Tongue (tissue), 3 donors: ENCODE measurements at places on chromosomes 1 and 21.

DNA sequence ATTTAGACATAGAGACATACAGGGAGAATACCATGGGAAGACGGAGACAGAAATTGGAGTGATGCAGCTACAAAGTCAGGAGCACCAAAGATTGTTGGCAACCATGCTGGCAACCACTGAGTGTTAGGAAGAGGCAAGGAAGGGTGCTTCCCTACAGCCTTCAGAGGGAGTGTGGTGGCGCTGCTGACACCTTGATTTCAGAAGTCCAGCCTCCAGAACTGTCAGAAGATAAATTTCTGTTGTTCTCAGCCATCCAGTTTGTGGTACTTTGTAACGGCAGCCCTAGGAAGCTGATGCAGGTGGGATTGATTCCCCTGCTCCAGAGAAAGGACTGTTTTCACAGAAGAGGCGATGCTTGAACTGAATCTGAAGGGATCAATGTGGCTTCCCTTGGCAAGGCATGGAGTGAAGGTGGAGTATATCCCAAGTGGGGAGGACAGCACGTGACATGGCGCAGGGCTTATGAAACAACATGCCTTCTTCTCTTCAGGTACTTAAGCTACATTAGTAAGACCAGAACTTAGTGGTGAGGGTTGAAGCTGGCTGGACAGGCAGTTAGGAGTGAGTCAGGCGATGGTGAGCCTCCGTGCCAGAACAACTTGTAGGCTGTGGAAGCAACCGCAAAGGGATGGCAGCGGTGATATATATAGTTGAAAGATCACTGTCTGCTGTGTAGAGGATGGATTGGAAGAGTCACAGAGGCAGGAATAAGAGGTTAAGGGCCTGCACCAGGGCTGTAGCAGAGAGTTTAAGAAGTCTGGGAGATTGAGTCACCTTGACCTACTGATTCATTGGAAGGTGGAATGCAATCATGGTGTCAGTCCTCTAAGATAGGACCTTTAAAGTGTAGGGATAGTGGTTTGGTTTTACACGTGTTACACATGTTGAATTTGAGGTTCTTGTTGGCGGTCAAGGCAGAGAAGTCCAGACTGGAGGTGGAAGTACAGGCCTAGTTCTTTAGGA, 2.1 kb downstream of the LEPR start:
- no peak for DNase-seq

GRCh38 chr1:2070016-2070415, 19.8 kb downstream of the PRKCZ start:
- DNase-seq: no peak

DNA sequence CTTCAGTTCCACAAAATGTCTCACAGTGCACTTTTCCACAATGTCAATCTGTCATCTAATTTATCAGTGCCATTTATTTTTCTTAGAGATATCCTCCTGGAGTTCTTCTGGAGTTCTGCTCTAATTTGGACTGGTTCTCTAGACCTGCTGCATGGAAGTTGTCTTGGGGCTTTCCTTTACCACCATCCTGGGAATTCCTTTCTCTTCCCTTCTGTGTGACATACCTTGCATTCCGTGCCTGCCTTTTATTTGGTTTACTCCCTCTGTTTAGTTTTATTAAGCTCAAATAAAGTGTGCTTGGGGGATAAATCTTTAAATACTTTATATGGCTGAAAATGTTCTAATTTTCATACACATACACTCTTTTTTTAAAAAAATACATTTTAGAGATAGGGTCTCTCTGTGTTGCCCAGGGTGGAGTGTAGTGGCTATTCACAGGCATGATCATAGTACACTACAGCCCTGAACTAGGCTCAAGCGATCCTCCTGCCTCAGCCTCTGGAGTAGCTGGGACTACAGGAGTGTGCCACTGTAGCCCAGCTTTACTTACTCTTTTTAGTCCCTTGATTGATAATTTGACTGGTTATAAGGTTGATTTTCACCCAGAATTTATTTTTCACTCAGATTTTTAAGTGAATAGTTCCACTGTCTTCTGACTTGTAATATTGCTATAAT, 14.4 kb downstream of the MTF2 start:
- DNase-seq: no peak

DNA sequence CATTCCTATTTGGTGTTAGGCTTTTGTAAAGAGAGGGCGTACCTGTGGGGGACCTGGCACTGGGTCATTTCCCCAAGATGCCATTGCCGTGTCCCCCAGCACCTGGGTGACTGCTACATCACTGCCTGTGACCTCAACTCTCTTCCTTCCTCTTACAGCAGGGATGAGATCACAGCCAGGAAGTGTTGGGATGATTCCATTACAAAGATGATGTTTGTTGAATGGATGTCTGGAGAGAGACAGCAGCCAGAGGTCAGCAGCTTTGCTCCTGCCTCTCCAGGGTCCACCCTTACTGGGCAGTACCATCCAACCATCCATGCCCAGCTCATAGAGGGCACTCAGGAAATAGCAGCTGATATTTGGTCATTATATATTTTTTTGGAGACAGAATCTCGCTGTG, 35.1 kb downstream of the TMEM51 start:
- no peak for DNase-seq

- peak; percentile 53 for DNase-seq
Measured at GRCh38 chr21:46325073-46325912, 1.3 kb downstream of the PCNT start.

DNA sequence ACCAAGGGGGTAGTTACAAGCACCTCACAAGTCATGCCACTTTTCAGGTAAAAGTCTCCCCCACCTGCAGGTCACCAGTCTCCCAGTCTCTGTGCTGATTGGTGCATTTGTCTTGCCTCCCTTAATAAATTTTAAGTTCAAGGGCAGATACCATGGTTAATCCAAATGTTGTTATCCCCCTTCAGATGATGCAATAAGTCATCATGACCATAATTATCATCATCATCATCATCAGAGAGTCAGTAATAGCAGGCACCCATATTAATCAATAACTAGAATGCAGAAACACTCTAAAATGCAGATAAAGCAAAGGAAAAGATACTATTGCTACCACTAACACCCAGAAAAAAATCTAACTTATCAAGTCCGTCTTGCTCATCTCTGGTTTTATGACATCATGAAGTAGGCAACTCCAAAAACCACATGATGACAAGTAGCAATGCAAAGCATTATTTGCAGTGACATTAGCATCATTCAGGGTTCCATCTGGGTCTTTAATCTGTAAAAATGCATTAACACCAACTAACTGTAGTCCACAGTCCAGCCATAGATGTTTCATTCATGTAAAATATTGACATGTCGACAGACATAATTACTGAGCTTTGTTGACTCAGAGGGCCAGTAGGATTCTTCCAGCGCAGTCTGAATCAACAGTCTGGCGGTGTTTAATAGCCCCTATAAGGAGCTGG, 492.0 kb upstream of the RUNX1 start:
- no peak for DNase-seq

DNA sequence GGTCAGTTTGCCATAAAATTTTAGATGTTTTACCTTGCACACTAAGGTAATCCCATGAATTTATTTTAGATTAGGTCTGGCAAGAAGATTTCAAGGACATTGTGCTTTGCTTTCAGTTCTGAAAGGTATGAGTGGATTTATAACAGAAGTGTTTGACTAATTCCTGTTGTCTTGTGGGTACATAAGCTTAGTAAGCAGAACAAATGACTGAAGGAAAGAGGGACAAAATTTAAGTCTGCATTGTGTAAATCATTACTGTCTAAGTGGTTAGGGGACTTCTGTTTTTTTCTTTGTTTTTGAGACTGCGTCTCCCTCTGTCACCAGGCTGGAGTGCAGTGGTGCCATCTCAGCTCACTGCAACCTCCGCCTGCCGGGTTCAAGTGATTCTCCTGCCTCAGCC, 60.1 kb downstream of the PKN2 start:
- no peak for DNase-seq

GRCh38 chr1:40794974-40795715, 11.6 kb downstream of the KCNQ4 start:
- DNase-seq: no peak

DNA sequence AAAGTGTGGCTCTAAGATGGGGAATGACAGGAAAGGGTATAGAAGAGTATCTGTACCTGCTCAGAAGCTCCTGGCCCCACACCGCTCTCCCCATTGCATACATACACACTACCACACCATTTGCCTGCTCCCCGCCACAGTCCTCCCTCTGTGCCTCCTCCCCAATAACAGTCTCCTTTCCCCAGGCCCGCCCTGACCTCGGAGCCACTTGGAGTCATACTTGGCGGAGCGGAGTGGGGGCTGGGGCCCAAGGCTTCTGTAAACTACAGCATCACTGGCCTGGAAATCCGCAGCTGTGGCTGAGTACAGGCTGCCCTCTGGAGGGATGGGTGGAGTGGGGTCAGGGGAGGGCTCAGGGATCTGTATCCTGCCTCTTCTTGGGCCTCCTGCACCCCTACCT, 8.6 kb downstream of the SEMA6C start:
- DNase-seq: no peak

DNA sequence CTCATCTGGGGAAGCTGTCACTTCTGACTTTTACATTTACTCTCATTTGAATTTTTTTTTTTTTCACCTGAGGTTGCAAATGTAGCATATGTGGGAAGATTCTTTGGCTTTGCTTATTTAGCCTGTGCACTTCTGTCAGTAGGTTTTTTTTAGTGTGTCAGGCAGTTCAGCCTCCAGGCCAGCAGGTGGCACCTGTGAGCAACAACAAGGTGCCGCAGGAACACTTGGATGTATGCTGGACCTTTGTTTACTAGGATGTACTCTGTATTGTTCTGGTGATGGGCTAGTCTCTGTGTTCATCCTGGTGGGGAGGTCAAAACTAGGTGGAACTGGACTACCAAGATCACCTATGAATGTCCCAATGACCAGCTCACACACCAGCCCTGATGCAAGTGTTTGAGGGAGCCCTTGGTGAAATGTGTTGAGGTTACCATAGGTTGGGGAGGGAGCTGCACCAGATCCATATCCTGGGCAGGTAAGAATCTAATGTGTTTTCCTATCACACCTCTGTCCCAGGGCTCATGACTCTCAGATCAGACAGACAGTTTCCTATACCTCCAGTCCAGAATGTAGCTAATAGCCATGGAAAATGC, 618.2 kb downstream of the BRINP3 start:
- DNase-seq: no peak

- peak; percentile 46 for DNase-seq
Measured at GRCh38 chr1:94013367-94013878, 104.2 kb upstream of the GCLM start.

DNA sequence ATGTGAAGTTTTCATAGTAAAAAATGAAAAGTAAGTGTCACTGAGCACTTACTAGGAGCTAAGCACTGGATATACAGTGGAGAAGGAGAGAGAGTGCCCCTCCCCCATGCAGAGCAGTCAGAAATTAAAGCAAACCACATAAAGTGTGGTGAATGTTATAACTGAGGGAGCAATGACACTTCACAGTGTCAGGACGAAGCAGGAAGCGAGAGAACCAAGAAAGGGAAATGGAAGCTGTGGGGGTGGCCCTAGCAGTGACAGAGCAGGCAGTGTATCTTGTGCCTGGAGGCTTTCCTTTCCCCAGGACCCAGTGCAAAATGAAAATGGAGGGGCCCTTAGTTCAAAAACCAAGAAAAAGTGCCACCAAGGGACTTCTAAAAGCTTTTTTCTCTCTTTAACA, 21.5 kb upstream of the RCAN3 start:
- peak; percentile 12 for DNase-seq

DNA sequence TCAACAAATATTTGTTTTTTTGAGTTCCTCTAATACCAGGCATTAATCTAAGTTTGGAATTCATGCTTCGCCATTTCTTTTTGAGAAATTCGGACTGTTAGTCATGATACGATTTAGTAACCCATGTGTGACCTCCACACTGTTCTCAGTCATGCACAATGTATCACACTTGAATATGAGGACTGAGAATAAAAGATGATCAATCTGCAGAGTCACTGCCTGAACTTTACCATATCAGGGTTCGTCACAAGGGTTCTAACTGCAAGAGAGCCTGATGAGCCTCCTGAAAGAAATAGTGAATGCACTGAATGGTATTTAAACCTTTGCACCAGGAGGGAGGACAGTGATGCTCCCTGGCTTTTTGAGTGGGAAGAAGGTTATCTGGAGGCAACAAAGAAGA, 10.9 kb upstream of the FASLG start:
- DNase-seq: no peak

DNA sequence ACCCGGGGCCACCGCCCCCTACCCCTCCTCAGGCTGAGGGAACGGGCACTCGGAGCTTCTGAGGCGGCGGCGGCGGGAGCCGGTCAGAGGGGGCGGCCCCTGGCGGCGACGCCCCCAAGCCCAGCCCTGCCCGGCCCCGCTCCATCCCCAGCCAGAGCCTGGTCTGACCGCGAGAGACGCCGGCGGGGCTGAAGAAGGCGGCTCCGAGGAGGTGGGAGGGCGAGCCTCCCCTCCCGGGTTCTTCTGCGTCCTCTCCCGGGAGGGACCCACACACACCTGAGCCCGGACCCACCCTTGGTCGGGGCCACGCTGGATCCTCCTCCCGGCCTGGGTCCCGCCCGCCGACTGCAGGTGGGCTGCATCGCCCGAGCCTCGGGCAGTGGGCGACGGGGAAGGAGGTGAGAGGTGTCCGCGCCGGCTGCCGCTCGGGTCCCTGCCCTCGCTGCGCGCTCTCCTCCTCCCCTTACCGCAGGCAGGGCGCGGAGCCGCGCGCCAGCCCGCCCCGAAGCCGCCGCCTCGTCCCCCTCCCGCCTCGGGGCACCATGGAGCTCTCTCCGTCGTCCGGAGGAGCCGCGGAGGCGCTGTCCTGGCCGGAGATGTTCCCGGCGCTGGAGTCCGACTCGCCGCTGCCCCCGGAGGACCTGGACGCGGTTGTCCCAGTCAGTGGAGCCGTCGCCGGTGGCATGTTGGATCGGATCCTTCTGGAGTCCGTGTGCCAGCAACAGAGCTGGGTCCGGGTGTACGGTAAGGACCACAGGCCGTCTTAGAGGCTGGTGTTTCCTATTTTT, at the start of gene RASAL2:
RASAL2 (plus strand) TSS at position 154 of the 788 bp plus-strand sequence; CDS start at position 543, 389 bp downstream.
- peak; percentile 80 for DNase-seq

DNA sequence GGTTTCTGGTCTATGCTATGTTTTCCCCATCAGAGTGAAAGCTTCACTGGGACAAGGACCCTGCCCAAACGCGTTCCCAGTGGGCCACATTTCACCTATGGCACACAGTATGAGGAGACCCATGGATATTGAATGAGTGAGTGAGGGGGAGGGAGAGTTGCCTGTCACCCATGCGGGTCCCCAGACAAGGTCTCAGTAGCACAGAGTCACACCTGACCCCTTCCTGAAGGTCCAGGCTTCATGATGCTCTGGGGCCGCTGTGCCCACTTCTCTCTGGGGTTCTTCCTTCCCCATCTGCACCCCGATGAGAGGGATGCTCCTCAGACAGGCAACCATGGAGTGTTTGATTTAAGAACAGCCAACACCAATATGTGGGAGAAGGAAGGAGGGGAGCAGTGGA, 72.3 kb upstream of the CSF3R start:
- DNase-seq: no peak
